ENCODE measurements at places on chromosomes 3 and 15. TPM values are rescaled to one million over a fixed set of nuclear protein-coding genes. Genes with fewer than 3 reads are reported as not detected.

Gene FBXO40
- not detected for total RNA-seq

DNA sequence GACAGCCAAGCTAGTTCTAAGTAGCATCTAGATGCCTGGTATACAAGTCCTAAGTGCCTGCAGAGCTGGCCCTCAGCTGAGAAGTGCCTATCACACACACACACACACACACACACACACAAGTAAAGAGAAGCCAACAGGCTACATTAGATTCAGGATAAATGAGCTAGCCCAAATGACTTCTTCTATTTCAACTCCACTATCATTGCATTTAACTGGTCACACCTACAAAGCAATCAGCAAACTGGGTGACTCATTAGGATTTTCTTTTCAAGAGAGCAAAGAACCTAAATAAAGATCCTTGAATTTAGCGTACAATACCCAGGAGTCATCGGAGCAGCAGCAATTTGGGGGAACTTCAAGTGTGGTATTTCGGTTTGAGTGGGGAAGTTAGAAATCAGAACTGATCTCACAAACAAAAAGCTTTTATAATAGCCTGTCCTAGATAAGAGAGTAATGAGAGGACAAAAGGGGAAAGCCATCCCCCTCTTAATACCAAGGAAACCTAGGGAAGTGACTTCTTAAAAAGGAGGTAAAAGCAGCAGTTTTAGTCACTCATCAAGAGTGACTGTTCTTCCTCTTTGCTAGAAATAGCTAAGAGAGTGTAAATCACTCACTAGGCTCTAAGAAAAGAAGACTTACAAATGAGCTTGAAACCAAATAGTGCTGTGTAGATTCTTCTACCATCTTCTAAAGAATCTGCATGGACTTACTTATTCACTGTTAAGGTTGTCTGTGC, 112.7 kb downstream of the TNIK start:
- DNase-seq: no peak
- H3K27me3 ChIP-seq: no peaks in the 10 kb centered on the region
- H3K4me3 ChIP-seq: no peak overlapping the region
- H3K4me1 ChIP-seq: no peaks in the 10 kb centered on the region
- H3K36me3 ChIP-seq: no peaks in the 10 kb centered on the region

- no peaks in the 10 kb centered on the region for H3K36me3 ChIP-seq
- no peak for DNase-seq
- H3K27ac ChIP-seq: peak overlapping the region; percentile 25
These were observed 60.9 kb downstream of the MSL2 start for GRCh38 chr3:136135039-136135802.

DNA sequence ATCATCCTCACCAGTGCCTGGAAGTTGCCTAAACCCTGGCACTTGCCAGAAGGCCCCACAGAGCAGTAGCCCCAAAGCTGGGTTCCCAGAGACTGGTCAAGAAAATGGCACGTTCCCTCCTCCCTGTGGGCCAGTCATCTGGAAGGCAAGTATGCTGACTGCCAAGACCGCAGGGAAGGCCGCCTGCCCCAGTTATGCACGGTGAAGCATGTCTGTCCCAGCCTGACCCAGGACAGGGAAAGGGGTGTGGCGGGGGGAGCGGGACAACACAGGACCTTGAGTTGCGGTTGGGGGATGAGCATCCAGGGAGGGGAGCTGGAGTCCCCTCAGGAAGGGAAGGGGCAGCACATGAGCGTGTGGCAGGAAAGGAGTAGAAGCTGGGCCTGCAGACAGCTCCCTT, 33.0 kb downstream of the RBPMS2 start:
- H3K27me3 ChIP-seq: no peaks in the 10 kb centered on the region
- no peak overlapping the region for H3K4me3 ChIP-seq
- DNase-seq: no peak

DNA sequence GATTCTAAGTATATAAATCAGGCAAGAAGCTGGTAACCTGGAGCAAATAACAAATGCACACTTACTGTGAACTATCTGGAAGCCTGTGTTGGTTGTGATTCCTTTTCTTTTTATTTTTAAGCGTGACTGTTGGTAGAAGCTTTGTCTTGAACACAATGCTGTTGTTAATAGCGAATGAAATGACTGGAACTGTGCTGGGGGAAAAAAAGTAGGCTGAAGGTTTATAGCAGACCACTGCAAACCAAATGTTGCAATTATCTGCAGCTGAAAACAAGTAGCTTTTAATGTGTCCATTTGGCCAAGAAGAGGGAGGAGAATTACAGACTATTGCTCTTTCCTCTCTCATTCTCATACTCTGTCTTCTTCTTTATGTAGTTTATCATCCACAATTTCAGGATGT, 184.5 kb upstream of the DNAJC19 start:
- no peak for DNase-seq

DNA sequence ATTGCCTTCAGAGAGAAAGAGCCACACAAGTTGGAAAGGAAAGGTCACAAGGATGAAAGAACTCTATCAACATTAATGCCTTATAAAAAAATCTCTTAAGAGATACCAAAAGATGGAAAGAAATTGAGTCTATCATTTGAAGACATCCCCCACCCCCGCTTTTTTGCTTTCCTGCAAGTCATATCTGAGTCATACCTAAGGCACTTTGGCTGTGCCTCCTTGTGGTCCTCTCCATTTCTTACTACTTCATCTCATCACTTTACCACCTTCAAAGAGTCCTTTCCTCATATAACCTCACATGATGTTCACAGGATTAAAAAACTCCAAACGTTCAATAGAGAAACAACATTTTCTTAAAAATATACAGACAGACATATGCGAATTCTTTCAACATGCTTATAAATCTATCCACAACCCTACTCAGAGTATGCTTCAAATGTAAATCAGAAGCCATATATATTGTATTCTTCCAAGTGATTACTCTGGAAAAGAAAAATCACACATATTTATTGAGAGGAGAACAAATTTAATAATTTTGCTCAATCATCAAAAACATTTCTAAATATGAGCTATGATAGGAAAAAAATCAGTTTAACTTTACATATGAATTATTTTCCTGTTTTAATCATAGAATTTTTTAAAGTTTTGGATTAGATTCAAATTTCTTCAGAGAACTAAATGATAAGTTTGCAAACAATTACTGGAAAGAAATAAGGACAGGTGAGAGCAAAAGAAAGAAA, 1003.9 kb upstream of the CFAP20DC start:
- no peaks in the 10 kb centered on the region for H3K27me3 ChIP-seq
- DNase-seq: no peak
- no peaks in the 10 kb centered on the region for H3K4me1 ChIP-seq
- H3K4me3 ChIP-seq: no peak overlapping the region
- H3K27ac ChIP-seq: no peak overlapping the region

Gene CAND2
- total RNA-seq: 24.4 TPM

- H3K4me3 ChIP-seq: no peak overlapping the region
- H3K27ac ChIP-seq: no peak overlapping the region
- DNase-seq: no peak
- H3K4me1 ChIP-seq: no peaks in the 10 kb centered on the region
These were observed 94.9 kb downstream of the ANO10 start for GRCh38 chr3:43526956-43527355.

Gene WDR93
- not detected for total RNA-seq

DNA sequence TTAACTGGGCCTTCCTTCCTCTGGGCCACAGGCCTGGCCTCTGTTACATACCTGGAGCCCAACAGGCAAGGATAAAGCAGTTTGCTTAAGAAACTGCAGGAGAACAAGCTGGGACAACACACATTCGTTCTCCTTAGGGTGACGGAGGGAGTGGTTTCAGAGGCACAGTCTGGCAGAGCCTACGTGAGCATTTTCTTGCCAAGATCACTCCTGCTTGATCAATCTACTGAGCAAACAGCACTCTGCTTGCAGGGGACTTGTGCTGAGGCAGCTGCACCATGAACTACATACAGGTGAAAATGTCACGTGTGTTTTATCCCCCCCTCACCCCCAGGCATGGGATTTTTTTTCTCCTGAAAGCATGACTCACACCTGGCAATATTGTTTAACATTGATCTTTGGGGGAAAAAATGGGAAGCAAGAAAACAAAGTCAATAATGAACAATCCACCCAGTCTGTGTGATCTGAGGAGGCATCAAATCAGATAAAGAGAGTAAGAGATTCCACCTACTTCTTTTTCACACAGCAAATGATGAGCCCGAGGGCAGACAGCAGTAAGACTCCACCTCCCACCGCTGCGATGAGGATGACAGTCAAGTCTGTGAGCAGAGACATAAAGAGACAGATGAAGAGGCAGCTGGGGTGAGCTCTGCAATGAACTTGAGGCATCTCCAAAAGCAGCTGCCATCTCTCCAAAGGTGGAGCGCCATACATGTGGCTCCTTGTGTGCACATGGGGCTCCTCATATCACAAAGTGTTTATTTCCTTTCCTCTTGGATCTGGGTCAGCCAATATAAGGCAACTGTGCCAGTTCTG, 57.4 kb downstream of the CDCP1 start:
- DNase-seq: no peak
- no peaks in the 10 kb centered on the region for H3K4me1 ChIP-seq
- H3K27ac ChIP-seq: no peak overlapping the region
- no peaks in the 10 kb centered on the region for H3K36me3 ChIP-seq
- no peak overlapping the region for H3K4me3 ChIP-seq

DNA sequence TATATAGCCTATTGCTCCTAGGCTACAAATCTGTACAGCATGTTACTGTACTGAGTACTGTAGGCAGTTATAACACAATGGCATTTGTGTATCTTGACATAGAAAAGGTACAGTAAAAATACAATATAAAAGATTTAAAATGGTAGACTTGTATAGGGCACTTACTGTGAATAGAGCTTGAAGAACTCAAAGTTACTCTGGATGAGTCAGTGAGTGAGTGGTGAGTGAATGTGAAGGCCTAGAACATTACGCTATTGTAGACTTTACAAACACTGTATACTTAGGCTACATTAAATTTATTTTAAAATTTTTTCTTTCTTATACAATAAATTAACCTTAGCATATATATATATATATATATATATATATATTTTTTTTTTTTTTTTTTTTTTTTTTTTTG, 140.0 kb upstream of the UBE2E1 start:
- no peaks in the 10 kb centered on the region for H3K4me1 ChIP-seq
- H3K27me3 ChIP-seq: no peaks in the 10 kb centered on the region
- no peak overlapping the region for H3K4me3 ChIP-seq
- no peak for DNase-seq
- no peaks in the 10 kb centered on the region for H3K36me3 ChIP-seq

Gene GATM
- total RNA-seq: 31.9 TPM

DNA sequence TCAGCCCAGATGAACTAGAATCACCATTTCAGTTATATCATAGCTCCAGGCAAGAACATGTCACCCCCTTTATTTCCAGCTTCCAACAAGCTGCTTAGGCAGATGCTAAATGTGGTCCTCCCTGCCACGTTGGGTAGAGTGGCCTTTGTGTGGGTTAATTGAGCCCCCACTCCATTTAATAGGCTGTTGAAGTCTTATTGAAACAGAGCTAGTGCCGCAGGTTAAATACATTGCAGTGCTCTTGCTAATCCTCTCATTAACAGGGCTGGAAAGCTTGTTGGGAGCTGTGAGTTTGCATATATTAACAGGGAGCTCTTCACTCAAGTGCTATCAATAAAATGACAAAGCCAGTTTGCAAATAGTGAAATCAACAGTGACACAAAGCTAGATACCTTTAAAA, 248.4 kb upstream of the CMC1 start:
- no peak overlapping the region for H3K27ac ChIP-seq
- no peaks in the 10 kb centered on the region for H3K27me3 ChIP-seq
- H3K4me1 ChIP-seq: no peaks in the 10 kb centered on the region
- no peak for DNase-seq
- no peaks in the 10 kb centered on the region for H3K36me3 ChIP-seq

DNA sequence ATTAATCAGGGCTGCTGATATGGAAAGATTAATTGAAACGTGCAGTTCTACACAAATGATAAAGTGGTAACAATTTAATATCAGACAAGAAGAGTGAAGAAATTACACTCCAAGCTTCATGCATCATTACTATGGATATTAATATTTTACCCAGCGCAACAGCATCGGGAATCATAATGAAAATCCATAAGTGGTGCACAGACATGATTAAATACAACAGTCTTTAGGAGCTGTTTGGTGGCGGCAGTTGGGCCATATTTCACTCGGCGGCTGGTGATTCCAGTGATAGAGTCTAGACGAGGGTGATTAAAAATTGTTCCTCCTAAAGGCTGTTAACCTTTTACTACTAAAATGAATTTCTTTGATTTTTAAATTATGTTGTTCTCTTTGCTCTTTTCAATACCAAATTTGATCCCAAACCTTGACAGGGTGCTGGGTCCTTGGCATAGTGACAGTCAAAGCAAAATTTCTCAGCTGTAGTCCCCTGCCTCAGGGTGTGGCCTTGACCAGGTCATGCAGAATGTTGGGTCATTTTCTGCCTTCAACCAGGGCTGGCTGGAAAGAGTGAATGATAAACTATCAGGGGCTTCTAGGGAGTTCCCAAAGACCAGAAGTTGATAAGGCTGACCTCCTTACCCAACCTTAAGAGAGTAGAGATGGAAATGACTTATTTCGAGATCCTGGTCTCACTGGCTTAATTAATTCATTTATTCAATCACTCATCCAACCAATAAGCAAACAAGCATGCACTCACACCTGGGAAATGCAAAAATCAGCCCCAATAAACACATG, 392.0 kb downstream of the IL20RB start:
- no peak for DNase-seq
- H3K36me3 ChIP-seq: no peaks in the 10 kb centered on the region
- no peak overlapping the region for H3K4me3 ChIP-seq
- no peaks in the 10 kb centered on the region for H3K27me3 ChIP-seq
- no peak overlapping the region for H3K27ac ChIP-seq
- no peaks in the 10 kb centered on the region for H3K4me1 ChIP-seq

Gene C2CD4B
- total RNA-seq: 3.3 TPM

DNA sequence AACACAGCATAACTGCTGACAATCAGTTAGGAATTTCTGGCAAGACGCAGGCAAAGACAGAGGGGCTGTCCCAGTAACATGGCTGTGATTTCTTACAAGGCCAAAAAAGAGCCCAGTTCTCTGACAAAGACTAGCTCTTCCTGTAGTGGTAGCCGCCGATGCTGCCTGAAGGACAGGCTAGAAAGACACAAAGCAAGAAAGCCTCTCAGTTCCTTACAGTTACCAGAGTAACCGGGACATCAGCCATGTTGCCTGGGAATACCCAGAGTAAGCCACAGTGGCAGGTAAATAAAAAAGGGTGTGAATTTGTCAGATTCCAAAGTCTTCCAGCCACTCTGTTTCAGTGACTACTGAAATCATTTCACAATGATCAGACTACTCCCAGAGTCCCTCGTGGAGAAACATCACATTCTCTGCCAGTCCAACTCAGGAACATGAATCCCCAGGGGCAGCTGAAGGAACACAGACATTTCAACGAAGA, 493.6 kb upstream of the ADAMTS9 start:
- no peak overlapping the region for H3K4me3 ChIP-seq
- H3K4me1 ChIP-seq: peaks cover 5% of the 10 kb centered on the region
- DNase-seq: no peak
- peak overlapping the region; percentile 77 for H3K27ac ChIP-seq
- H3K27me3 ChIP-seq: no peaks in the 10 kb centered on the region

Gene CAPN3
- total RNA-seq: 22.6 TPM

Gene B4GALT4
- total RNA-seq: 22.8 TPM

Gene SUSD5
- 132 TPM for total RNA-seq

GRCh38 chr3:51306093-51306492, 79.0 kb upstream of the MANF start:
- DNase-seq: no peak
- H3K4me3 ChIP-seq: no peak overlapping the region
- no peaks in the 10 kb centered on the region for H3K36me3 ChIP-seq

Gene RNF168
- total RNA-seq: 34.9 TPM

- peaks cover 9% of the 10 kb centered on the region for H3K36me3 ChIP-seq
- H3K27ac ChIP-seq: no peak overlapping the region
- DNase-seq: no peak
- H3K27me3 ChIP-seq: no peaks in the 10 kb centered on the region
- H3K4me3 ChIP-seq: no peak overlapping the region
- H3K4me1 ChIP-seq: peaks cover 5% of the 10 kb centered on the region
These were observed 67.6 kb downstream of the CHAC1 start for GRCh38 chr15:41020829-41021228.
